NCI-H2171 (cell line): ENCODE measurements at places on chromosomes 2 and 18.

- DNase-seq = no peak
Measured at GRCh38 chr2:33320573-33320972, 155.9 kb upstream of the RASGRP3 start.

DNA sequence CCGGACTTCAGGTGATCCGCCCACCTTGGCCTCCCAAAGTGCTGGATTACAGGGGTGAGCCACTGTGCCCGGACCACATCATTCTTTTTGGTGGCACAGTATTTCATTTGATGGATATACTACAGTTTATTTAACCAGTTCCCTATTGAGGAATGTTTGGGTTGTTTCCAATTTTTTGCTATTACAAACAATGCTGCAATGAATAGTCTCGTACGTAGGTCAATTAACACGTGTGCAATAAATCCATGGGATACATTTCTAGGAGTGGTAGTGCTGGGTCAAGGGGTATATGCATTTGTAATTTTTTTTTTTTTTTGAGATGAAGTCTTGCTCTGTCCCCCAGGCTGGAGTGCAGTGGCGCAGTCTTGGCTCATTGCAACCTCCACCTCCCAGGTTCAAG is 28.4 kb upstream of the XPO1 start:
- DNase-seq = no peak

- no peak for DNase-seq
Measured at GRCh38 chr18:7598167-7599047, 31.3 kb downstream of the PTPRM start.

- no peak for DNase-seq
Measured at GRCh38 chr18:55968550-55968949, 380.6 kb upstream of the TCF4 start.

DNA sequence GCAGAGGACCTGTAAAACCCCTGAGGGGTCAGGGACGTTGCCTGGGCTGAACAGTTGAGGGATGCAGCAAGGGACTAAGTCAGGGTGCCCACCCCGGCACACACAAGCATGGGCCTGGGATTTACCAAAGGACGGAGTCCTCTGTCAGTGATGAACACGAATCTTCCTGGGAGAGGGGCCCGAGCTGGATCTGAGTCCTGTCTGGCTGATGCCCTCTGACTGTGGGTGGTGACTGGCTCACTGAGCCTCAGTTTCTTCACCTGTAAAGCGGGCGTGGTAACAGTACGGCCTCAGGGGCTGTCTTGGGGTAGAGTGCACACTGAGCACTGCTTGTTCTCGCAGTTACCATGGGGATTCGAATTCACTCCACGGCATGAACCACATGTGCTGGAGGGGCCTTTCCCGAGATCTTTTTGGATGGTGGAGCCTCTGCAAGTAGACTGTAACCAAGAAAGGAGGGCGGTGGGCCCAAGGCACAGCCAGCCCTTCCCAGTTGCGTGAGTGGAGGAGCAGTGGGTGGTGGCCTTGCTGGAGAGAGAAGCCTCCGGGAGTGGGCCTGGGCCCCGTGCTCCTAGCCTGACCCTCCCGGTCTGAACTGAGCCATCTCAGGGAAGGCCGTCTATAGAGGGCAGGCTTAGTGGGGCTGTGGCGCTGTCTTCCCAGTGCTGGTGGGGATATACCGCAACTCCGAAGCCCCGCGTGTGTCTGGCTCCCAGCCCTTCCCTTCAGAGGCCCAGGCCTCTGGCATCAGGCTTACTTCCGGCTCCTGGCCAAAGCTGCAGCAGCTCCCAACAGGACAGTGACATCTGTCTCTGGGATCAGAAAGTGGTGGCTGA is 130.8 kb upstream of the HS6ST1 start:
- no peak for DNase-seq

DNA sequence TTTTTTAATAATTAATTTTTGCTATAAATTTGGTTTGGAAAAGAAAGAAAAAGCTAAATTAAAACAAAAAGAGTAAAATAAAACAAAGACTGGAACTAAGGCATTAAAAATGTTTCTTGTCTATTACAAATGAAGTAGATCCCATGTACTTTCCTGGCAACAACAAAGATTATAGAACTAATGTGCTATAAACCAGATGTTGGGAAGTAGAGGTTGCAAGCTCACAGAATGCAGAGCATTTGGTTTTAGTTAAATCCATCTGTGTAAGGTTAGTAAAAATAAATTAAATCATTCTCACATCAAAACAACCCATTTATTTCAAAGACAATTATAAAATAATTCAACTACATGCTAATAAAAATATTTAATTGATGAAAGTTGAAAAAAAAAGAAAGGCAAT is 157.2 kb upstream of the ZC3H15 start:
- no peak for DNase-seq

GRCh38 chr2:26522325-26522724 is 44.4 kb upstream of the OTOF start:
- no peak for DNase-seq
